ENCODE measurements at places on chromosomes 4 and X.

DNA sequence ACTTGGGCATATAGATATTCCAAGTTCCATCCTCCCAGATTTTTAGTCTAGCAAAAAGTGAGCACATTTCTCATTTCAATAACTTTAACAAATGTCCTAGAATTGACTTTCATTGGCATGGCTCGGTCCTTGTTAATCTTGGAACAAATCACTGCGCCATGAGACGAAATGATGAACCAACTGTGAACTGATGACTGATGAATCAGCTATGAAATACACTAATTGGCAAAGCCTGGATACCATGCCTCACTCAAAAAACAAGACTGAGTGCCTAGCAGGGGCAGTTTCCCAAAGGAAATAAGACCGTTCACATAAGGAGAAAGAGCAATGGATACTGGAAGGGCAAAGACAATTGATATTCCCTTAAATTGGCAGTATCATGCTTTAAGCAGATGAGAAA is 248.6 kb upstream of the VEGFC start:
- DNase-seq: no peak

GRCh38 chrX:19361701-19362100 is 18.0 kb downstream of the PDHA1 start:
- DNase-seq: no peak

- no peak for DNase-seq
Measured at GRCh38 chrX:110852180-110852579, 56.6 kb upstream of the CHRDL1 start.

DNA sequence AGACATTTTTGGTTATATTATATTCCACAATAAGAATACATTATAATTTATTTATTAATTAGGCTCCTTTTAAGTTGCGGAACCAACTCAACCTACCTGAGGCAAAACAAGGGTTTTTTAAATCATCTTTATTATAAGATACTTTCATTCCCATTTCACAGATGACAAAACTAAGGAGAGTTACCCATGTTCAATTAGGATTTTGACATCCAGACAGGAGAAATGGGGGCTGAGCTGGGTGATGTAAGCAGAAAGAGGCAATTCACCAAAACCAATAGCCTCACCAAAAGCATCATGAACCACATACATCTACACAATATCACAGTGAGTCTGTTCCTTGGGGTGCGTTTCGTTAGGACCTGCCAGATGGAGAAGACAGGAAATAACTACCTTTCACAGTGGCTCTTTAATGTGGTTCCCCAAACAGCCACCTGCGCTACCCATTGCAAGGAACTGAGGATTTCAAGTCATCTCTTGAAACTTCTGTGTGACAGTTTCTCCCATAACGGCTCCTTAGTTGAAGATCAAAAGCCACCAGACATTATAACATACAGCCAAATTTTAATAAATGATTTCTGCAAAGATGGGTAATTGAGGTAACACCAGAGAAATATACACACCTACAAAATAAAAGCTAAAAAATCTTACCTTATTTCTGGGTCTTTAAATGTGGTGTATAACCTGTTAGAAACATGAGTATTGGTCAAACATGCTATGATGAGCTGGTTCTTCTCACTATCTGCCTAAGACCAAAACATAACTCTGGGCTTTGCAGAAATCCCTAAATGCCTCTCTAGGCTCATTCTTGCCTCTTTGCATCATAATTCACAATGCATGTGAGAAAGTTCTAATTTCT is 190.6 kb upstream of the LEF1 start:
- no peak for DNase-seq

- no peak for DNase-seq
Measured at GRCh38 chr4:43394976-43395375, 502.5 kb downstream of the GRXCR1 start.

GRCh38 chr4:1638873-1639272 is 45.2 kb downstream of the FAM53A start:
- DNase-seq: no peak

GRCh38 chr4:158121161-158121579 is 51.7 kb downstream of the GASK1B start:
- DNase-seq: no peak

DNA sequence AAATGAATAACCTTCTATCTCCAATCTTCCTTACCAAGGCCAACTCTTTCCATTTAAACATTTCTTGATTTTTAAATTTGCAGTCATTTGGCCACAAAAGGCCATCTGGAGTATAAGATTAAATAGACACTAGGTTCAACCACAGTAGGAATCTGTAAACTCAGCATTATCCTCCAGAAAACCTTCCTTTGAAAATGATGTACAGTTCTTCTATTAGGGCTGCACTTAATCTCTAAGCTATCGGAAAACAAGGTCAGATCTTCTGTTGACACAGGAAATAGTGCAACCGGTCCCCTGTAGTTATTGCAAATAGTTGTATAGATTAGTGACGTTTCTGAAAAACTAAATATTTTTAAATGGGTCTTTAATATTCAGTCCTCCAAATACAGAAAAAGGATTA is 359.0 kb upstream of the ATOH1 start:
- no peak for DNase-seq

DNA sequence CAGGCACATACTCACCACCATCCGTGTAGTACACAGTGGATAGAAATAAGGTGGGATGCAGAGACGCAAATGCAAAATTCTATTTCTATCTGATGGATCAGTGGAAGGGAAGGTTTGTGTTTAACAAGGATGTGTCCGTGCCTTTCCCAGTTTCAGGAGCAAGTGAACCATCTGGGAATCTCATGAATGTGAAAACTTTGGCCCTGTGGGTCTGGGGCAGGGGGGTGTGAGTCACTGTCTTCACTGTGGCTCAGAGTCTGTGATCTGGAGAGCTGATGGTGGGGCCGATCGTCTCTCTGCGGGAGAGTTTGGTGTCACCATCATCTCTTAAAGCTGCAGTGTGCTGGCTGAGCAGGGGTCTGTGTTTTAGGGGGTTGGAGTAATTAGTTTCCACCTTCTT is 179.3 kb upstream of the STS start:
- DNase-seq: no peak

DNA sequence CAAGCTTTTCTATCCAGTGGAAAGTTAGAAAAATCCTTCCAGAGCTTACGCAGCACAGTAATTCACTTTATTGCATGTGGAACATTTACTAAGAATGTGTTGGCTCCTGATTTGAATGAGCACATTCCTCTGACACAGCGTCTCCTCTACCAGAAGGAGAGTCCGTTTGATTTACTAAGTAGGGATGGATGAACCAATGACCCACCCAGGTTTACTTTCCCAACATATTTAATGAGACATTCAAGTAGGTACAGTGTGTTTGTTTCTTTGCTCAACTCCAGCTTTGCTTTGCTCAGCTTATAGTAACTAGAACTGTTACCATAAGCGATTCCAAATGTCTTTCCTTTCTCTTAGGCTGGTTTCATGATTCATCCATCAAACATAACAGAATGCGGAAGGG is 161.7 kb downstream of the SMARCA1 start:
- DNase-seq: no peak

- no peak for DNase-seq
Measured at GRCh38 chr4:81494031-81494431, 22.3 kb upstream of the RASGEF1B start.

GRCh38 chrX:27660878-27661277 is 70.7 kb downstream of the DCAF8L2 start:
- no peak for DNase-seq

DNA sequence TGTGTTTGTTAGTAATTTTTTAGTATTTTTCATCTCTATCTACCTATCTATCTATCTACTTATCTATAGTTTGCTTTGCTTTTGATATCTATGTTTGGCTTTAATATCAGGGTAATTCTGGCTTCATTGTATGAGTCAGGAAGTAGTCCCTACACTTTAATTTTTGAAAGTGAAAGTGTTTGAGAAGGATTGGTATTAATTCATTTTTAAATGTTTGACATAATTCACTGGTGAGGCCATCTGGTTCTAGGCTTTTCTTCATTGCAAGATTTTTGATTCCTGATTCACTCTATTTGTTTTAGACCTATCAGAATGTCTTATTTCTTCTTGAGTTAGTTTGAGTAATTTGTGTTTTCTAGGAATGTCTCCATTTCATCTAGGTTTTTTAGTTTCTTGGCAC is 20.2 kb upstream of the TCP11X2 start:
- DNase-seq: no peak

- DNase-seq: peak; percentile 73
Measured at GRCh38 chr4:87108142-87108546, 112.3 kb downstream of the KLHL8 start.

- DNase-seq: no peak
Measured at GRCh38 chr4:155450676-155451075, 73.9 kb upstream of the MAP9 start.

DNA sequence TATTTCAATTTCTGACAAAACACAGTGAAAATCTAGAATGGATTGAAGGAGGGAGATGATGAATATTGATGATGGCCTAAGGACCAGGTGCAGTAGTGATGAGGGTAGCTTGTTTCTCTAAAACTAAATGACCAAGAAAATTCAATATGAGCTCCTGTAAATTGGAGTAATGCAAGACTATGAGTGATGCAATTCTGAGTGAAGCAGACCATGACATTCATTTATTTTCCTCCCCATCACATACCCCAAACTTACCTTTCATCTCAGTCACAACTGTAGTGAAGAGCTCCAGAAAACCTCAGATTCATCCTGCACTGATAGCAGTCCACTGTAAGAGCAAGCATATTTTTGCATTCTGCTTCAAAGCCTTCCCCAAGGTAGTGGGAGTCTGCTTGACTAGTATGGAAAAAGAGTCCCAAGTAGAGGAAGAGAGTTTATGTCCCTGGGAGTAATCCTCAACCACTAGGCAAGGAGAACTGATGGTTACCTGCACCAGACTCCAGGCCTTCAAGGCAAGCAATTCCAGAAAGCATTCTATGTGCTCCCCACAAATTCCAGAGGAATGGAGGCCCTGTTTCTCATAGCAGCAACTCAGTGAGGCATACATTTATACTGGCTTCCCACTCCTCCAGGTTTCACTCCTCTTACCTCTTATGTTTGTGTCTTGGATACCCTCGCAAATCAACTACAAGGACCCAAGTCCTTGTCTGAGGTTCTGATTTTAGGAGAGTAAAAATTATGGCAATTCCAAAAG is 47.2 kb downstream of the CXCL1 start:
- DNase-seq: no peak

DNA sequence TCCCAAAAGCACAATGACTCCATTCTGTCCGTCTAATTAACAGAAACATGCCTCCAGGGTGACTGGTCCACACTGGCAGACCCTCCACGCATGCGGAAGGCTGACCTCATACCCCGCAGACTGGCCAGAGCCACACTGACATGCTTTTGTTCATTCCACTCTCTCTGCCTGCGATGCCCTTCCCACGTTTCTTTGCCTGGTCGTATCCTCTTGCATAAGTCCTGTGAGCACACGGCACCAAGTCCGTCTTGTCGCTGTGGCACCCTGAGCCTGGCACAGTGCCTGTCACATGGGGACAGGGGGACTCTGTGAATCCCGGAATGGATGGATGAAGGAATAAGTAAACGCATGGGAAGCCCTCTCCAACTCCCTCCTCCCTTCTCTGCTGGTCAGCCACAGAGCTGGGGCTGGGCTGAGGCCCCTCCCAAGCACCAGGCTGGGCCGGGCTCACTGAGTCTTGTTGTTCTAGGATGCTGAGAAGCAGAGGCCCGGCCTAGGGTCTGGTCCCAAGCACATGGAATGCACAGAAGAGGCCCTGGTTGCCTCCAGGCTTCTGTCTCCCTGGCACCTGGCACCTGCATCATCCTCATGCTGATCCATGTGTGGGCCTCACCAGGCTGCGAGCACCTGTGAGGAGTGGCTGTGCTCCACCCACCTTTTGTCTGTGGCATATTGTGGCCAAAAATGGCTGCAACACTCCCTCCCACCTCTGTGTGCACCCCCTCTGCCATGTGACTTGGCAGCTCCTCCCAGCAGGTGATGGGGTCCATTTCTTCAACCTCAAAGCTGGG is 38.9 kb upstream of the C4orf50 start:
- DNase-seq: no peak

DNA sequence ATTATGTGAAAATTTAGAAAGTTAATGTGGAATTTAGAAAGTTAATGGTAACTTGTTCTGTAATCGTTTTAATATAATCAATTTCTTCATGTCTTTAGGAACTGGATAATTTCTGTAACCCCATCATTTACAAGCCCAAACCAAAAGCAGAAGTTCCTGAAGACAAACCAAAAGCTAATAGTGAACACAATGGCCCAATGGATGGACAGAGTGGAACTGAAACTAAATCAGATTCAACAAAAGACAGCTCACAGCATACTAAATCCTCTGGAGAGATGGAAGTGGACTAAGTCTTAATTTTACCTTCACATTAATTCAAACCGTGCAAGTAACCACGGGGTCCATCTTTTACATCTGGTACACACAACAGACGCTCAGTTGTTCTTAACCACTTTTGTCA is 48.1 kb upstream of the PLK4 start:
- no peak for DNase-seq

- DNase-seq: no peak
Measured at GRCh38 chrX:74492720-74493201, 71.5 kb downstream of the SLC16A2 start.

- no peak for DNase-seq
Measured at GRCh38 chr4:16271411-16271810, 45.1 kb upstream of the TAPT1 start.

GRCh38 chrX:31251336-31251735 is 179.5 kb upstream of the FTHL17 start:
- no peak for DNase-seq

DNA sequence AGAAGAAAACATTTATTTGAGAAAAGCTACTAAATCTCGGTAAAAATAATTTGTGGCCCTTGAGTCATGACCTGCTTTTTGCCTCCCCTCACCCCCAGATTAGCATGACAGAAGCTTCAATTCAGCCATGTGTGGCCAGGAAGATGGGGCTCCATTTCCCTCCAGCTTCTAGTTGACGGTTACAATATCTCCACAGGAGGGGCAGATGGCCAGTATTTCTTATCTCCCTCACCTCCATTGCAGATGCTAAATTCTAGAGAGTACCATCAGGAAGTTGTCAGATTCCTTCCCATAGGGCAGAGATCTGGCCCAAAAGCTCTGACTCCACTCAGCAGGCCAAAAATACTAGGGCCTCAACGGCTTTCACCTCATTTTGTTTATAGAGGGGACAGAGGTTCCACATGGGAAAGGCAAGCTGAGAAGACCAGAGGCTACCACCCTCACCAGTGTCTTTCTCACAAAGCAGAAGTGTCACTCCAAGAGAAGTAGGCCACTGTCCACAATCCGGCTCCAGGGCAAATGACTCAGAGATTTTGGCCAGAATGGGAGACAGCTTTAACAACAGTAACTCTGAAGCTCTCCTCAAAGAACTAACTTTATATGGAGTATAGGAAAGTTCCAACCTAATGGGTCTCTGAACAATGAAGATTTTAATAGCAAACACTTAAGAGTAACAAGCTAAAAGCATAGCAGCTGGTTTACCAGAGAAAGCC is 108.3 kb downstream of the TBC1D19 start:
- DNase-seq: no peak

DNA sequence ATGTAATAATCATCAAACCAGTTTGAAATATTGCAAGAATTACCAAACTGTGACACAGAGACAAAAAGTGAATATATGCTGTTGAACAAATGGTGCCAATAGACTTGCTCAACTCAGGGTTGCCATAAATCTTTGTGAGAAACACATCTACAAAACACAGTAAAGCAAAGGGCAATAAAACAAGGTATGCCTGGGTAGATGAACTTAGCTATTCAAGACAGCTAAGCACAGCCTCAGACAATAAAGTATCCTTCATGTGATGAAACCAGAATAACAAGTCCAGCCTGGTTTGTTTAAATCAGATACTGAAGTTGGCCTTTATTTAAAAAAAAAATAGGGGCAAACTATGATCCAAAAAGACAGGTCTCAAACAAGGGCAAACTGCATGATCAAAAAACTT is 19.2 kb downstream of the LAMTOR3 start:
- no peak for DNase-seq

- DNase-seq: no peak
Measured at GRCh38 chr4:132383571-132384199, 765.4 kb upstream of the PCDH10 start.

GRCh38 chr4:184762100-184762499 is 28.2 kb upstream of the CENPU start:
- no peak for DNase-seq
